ENCODE measurements at places on chromosomes 2 and 18. TPM values are rescaled to one million over a fixed set of nuclear protein-coding genes. Genes with fewer than 3 reads are reported as not detected.

DNA sequence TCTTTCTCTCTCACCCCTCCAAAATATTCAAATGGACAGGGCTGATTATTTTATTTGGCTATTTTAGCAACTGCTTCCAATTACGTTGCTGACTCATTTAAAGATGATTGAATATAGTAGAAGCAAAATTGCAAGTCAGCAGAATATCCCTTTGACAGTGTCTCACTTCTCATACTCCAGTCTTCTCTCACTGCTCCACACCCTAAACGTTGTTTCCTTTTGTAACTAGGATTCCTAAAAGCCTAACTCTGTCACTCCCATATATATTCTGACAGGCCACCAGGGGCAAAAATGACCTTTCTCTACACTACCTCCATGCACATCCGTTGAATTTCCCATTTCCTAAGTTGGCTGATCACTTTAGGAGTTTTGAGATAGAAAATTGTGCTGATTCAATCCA is 351.1 kb downstream of the RND3 start:
- DNase-seq, result no peak

DNA sequence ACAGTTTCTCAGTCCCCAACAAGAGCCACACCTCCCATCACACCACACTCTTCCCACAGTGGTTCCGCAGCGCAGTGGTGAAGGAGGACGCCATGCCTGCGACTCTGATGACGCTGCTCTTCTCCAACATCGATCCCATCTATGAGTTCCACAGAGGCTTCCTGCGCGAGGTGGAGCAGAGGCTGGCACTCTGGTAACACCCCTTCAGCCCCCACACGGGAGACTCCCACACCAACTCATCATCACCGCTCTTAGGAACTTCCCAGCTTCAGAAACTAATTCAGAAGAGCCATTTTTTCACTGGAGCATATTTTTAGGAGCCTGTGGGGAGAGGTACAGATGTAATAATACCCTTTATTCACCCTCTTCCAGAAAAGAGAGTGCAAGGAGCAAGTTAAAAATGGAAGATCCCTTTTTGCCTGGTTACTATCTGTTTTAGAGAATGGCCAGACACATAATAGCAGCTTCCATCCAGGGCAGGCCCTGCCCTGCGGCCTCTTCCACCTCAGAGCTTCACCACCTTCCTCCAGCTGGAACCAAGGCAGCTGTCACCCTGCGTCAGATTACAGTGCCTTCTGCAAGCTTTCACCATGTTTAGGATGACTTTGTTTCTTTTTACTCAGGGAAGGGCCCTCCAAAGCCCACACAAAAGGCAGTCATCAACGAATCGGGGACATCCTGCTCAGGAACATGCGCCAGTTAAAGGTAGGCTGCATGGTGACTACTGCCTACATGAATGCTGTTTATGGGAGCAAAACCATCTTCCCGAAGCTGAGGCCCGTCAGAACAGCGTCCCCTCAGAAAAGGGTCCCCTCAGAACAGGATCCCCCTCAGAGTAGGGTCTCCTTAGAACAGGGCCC is 44.9 kb downstream of the STK25 start:
- DNase-seq, result no peak

- DNase-seq, result no peak
Observed at GRCh38 chr2:215796140-215796855, 217.1 kb downstream of the MREG start.

TIGD1 gene
- total RNA-seq, result 11.2 TPM

CROCC2 gene
- total RNA-seq, result 0.32 TPM

DNA sequence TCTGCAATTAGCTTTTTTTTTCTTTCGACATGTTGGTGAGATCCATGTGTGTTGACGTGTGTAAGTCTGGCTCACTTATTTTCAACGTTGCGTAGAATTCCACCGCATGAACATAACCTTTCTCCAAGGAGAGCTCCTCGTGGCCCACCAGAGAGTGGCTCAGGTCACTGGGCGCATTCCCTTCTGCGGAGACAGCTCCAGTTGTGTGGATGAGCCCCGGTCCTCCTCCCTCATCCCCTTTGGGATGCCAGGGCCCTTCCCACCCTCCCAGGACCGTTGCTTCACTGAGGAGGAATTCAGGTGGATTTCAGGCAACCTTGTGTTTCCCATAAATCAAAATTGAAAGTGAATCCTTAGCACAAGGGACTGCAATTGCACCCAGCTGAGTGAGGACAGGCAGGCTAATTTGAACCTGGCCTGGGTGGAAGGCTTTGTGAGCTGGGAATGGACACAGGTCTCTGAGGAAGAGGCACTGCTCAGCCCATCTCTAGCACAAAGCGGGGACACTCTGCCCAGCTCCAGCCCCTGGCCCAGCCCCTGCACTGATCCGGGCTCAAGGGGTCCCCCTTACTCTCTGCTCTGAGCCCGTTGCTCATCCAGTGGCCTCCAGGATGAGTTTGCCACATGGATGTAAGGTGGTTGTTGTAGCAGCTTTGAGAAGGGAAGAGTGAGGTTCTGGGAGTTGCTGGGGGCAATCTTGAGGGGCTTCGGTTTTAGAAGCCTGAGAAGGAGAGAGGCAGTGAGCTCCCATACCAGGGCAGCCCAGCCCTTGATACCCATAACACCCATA is 57.8 kb upstream of the HAAO start:
- DNase-seq, result no peak

DYNAP gene
- total RNA-seq, result not detected

MTCL1 gene
- total RNA-seq, result 24.7 TPM

NAT8 gene
- not detected for total RNA-seq

GRCh38 chr18:13406049-13406615 is 187.6 kb downstream of the LDLRAD4 start:
- no peak for DNase-seq

TMSB10 gene
- 1,288 TPM for total RNA-seq

- DNase-seq, result no peak
Observed at GRCh38 chr2:8469709-8470493, 212.0 kb upstream of the ID2 start.

DNA sequence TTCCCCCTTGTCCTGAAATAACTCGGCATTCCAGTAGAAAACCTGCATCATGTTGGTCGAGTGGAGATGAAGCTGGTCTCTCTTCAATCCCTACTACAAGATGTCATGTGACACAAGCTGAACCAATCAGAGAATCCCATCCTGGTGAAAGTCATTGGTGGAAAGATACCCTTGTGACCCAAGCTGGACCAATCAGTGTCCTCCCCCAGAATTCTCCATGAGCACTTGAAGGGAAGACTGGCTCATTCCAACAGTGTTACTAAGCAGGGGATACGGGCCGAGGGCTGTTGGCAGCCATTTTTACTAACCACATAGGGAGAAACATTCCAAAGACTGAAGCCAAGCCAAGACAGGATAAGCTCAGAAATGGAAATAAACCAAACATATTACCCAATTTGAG is 298.3 kb downstream of the ICOS start:
- DNase-seq, result no peak

REG3A gene
- total RNA-seq, result not detected

GRCh38 chr2:241003369-241003768 is 5.0 kb downstream of the SNED1 start:
- DNase-seq, result no peak

- DNase-seq, result no peak
Observed at GRCh38 chr2:100880730-100881129, 60.8 kb downstream of the NPAS2 start.

- DNase-seq, result no peak
Observed at GRCh38 chr2:169540146-169540545, 30.6 kb downstream of the KLHL41 start.

SCN9A gene
- 1.5 TPM for total RNA-seq

GRCh38 chr2:240909216-240909974 is 3.3 kb downstream of the CROCC2 start:
- no peak for DNase-seq

CCDC148 gene
- 3.1 TPM for total RNA-seq

DNA sequence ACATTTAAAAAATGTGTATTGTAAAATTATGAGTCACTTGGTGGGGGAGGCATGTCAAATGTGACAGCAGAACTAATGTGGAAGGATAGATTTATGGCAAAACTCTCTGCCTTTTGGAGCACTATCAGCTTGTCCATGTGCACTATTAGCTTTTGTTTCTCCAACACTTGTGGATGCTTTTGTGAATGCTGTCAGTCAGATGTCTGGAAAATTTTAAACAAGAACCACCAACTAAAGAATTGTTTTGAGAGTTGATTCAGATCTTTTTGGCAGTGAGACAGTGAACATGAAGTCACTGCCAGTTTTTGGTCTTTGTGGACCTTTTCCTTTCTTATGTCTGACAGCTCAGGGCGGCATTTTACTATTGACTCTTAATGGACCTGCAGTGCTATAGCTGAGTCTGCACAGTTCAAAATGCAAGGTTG is 72.4 kb downstream of the KIAA1328 start:
- DNase-seq, result no peak

DNA sequence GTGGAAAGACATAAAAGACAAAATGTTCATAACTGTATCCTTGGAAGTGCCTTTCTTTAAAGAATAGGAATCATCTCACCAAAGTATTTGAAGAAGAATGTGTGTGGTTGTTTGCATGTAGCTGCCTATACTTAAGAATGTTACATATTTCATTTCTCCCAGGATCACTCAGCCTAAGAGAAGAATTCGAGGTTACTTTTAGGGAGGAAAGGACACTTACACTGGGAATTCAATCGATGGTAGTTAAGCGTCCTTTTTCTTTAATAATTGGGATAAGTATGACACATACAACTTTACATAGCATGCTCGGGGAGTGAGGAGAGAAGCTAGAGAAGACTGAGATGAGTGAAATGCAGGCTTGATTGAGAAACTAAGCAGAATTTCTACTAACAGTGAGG is 22.0 kb upstream of the CYP1B1 start:
- no peak for DNase-seq

DNA sequence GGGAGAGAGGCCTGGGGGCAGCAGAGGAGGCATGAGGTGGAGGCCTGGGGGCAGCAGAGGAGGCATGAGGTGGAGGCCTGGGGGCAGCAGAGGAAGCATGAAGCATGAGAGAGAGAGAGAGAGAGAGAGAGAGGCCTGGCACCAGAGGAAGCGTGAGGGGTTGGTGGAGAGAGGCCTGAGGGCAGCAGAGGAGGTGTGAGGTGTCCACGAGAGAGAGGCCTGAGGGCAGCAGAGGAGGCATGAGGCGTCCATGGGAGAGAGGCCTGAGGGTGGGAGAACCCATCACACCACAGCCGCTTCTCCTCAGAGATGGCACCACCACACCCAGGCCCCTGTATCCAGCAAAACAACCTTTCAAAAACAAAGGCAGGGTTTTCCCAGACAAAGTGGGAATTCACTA is 55.7 kb upstream of the KCNG2 start:
- DNase-seq, result no peak

GKN1 gene
- not detected for total RNA-seq

- peak; percentile 75 for DNase-seq
Observed at GRCh38 chr2:20378891-20379519, 28.4 kb upstream of the PUM2 start.

MYO3B gene
- total RNA-seq, result 9.1 TPM

- DNase-seq, result no peak
Observed at GRCh38 chr18:23277399-23277798, 142.1 kb downstream of the CABLES1 start.

DNA sequence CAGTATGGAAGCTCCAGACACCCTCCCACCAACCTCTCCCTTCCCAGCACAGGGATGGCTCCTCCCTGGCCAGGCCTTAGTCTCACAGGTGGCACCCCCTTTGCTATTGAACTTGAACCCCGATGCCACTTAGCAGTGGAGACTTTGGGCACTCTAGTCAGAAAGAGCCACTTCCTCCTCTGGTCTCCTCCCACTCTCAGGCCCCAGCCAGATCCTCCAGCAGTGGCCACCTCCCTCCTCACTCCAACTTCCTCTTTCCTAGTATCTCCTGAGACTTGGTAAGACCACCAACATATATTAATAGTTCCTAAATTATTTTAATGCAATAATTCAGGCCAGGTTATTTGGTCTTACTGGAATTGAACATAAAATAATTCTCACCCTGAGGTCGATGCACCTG is 437.2 kb upstream of the ID2 start:
- DNase-seq, result no peak

- no peak for DNase-seq
Observed at GRCh38 chr2:217371781-217372213, 511.9 kb upstream of the TNP1 start.

DNA sequence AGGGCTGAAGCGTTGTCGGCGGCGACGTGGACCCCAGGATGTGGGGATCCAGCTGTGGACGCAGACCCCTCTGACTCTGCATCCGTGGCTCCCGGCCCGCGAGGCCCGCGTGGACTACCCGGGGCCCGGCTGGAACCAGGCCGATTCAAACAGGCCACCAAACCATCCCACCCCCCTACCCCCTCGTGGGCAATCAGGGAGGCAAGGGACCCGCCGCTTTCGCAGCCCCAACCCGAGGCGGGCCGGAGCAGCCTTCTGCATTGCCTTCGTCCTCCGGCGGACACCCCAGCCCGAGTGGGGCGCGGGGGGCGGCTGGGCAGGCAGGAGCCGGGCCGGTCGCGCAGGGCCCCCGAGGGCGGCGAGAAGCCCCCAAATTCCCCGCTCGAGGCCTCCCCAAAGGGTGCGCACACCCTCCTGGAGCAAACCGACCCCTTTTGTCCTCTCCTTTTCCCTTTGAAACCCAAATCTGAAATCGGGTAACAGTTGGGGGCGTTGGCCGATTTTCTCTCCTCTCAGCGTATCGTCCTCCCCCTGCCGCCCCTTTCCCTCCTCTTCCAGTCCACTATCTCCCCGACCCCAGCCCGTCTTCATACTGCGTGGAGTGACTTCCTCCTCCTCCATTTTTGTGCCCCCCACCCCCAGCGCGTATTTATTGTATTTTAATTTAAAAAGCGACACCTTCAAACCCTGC is 7.4 kb downstream of the SP9 start:
- no peak for DNase-seq

TEX44 gene
- total RNA-seq, result not detected

CRYGD gene
- not detected for total RNA-seq

STON1 gene
- 35.0 TPM for total RNA-seq

DNA sequence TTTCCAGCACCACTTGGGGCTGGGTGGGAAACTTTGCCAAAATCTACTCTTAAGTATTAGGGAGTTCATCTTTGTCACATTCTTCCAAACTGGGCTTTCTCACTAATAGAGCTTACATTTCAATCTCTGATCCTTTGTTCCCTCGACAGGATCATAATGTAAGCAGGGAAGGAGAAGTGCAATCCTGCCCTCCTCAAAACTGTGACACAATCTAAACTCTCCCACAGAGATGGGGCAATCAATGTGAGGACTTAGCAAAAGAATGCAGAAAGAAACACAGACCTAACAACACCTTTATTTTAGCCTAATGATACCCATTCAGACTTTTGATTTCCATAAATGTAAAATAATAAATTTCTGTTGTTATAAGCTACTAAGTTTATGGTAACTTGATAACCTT is 40.8 kb downstream of the DSEL start:
- no peak for DNase-seq

SCN7A gene
- 2.2 TPM for total RNA-seq

PSD4 gene
- total RNA-seq, result 20.1 TPM

GRCh38 chr18:26504831-26505230 is 43.5 kb downstream of the KCTD1 start:
- DNase-seq, result no peak

RRM2 gene
- total RNA-seq, result 32.7 TPM

DNA sequence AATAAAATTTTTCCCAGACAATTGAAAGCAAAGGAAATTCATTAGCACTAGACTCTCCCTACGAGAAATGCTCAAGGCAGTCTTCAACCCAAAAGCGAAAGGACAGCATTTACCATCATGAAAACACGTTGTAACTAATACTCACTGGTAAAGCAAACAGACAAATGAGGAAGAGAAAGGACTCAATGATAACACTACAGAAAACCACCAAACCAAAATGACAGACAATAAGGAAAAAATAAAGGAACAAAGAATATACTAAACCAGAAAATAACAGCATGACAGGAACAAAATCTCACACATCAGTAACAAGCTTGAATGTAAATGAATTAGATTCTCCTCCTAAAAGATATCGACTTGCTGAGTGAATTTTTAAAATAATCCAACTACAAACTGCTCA is 190.7 kb downstream of the NOL4 start:
- no peak for DNase-seq

Data from mesothelial cell of epicardium (in vitro differentiated cells).